ENCODE measurements at places on chromosomes 7 and 10.
A peak's percentile ranks its signal among the peaks of the same experiment; 100 is the strongest.

GRCh38 chr10:21724020-21724589 lies 190.1 kb downstream of the MLLT10 start:
- DNase-seq: no peak

DNA sequence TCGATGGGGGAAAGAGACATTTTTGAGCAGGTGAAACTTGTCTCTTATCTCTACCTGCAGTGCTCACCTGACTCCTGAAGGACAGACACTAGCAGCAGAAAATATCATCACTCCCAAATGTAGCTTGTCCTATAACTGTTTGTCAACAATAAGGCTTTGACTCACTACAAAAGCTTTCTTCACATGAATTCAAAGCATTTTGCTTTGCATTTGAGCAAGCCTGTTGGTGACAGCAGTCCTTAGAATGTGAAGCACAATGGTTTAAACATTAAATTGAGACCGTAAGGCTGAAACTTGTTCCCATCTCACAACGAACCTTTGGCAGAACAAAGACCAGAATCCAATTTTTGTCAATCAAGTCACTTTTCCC lies 30.6 kb upstream of the ZNRF2 start:
- DNase-seq: no peak

DNA sequence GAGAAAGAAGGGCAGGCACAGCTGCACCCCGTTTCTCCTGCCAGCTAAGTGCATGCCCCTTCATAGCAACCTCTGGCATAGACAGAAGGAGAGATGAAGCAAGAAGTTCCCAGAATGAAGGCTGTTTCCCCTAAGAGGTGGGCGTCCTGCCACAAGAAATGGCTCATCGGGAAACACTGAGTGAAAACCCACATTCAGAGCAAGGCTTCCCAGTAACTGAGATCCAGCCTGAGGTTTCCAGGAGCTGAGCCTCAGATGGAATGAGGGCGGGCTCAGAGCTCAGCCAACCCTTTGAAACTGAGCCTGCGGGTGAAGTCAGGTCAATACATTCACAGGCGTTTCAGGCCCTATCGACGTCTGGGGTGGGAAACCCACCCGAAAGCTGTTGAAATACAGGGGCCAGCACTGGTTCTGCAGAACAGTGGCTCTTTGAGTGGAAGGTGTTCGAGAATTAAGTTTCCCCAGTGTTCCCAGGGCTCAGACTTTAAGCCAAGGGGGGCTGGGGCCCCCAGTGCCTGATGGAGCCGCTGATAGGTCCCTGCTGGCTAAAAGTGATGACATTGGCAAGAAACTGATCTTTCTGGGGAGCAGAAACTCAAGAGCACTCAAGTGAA lies 510.2 kb downstream of the RPS24 start:
- no peak for DNase-seq

DNA sequence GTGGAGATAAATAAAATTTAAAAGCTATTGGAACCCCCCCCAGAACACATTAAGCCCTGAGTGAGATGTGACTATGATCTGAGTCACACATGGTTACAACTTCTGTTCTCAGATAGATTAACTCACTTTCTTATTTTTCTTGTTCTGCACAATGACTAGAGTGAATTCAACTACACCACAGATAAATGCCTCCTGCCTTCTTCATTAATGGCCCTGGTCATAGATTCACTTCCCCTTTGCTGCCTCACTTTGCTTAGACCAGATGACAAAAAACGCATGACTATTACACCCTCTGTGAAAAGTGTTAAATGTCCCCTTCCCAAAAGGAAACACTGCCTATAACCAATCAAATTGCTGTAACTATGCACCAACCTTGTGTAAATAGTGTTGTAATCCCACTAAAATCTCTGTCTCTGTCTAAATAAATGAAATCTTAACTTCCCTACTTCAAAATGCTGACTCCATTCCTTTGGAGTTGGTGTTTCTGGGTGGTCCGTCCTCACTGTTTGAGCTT lies 49.4 kb downstream of the AKR1D1 start:
- no peak for DNase-seq

GRCh38 chr10:101780818-101781654 lies 2.2 kb downstream of the NPM3 start:
- peak; percentile 68 for DNase-seq

DNA sequence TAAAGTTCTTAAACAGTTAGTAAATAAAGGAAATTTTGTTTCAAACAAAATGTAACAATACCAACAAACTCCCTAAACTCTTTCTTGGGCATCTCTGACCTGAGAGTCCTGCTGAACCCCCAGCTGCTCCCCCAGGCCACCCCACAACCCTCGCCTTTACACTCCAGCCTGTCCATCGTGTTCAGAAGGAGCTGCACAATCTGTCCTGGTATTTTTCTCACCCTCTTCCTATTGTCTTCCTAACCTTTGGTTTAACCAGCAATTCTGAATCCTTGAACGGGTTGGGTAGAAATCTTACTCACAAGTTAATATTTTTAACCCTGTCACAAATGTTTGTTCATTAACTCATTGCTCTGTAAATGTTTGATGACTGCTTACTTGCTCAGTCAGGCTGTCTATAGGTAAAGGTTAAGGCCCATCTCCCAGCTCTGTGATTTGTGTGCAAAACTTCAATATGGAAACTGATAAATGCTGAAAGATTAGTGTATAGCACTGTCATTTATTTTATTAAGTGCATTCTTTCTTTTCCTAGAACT lies 16.8 kb downstream of the SFRP4 start:
- no peak for DNase-seq

DNA sequence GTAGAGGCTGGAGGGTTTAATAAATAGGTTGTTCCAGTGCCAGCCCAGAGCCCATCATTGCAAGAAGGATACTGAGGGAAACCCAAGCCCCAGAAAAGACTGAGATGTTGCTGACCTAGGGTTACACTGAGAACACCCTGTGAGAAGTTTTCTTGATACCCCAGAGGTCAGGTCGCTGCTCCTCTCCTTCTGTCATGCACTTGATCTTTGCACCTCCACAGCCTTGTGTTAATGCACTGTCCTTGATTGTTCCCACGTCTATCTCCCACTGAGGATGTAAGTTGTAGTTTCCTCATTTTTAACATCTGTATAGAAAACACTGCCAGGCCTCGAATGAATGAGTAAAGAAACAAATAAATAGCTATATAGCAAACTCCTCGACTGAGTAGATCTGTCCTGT lies 195.3 kb upstream of the AHR start:
- DNase-seq: no peak

- no peak for DNase-seq
These were observed 9.2 kb upstream of the SLC18A3 start for GRCh38 chr10:49600781-49601400.

DNA sequence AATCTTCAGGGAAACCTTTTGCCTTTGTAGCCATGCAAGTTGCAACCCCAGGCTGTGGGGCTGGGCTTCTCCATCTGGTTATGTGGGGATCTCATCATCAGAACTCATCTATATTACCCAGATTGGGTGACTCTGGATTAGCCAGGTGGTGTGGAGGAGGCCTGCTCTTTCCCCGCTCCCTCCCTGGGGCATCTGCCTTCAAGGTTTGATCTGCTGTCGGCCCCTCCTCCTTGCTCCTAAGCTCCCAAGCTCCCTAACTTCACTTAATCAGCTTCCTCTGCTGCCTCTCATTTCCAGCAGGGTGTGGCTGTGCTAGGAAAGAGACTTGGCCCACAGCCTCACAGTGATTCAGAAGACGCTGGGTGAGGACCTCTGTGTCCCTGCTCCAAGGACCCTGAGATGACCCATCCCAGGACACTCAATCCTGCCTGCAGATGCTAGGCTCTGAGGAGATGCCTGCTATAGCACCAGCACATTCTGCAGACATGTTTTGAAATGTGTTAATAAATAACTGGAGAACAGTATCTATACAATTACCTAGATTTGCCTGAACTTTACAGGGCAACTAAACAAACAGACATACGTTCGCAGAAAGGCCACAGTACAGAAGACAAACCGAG lies 392.1 kb upstream of the PODXL start:
- peak; percentile 41 for DNase-seq

- DNase-seq: no peak
These were observed 357.0 kb upstream of the MKI67 start for GRCh38 chr10:128483216-128483615.

GRCh38 chr7:4748231-4748681 lies 27.2 kb upstream of the AP5Z1 start:
- no peak for DNase-seq

GRCh38 chr10:86938260-86938659 lies 19.2 kb downstream of the MMRN2 start:
- no peak for DNase-seq

- DNase-seq: no peak
These were observed 16.0 kb downstream of the MYOZ1 start for GRCh38 chr10:73625004-73625883.

- no peak for DNase-seq
These were observed 142.9 kb downstream of the SVIL start for GRCh38 chr10:29491918-29492317.

DNA sequence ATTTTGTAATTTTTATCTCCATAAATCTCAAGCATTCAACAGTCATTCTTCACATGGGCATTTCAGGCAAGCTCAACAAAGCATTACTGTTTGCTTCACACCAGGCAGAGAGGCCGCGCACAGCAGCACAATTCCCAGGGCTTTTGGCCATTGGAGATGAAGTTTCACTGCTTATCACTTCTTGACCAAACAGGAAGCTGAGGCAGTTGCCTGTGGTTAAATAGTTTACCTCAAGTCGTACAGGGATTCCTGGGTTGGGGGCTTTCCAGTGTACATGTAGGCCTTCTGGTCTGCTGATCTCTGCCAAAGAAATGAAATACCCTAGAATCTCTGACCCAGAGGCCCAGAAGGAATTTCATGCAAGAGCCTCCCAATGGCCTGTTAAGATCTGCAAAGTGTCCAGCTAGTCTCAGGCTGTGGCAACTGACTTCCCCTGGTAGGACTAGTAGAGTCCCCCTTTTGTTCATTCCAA lies 11.2 kb upstream of the PRDX3 start:
- DNase-seq: no peak

GRCh38 chr7:19143881-19144574 lies 1.2 kb downstream of the FERD3L start:
- no peak for DNase-seq

- no peak for DNase-seq
These were observed 6.7 kb downstream of the NRP1 start for GRCh38 chr10:33327751-33328150.

- DNase-seq: no peak
These were observed 45.2 kb downstream of the COL1A2 start for GRCh38 chr7:94439893-94440381.

DNA sequence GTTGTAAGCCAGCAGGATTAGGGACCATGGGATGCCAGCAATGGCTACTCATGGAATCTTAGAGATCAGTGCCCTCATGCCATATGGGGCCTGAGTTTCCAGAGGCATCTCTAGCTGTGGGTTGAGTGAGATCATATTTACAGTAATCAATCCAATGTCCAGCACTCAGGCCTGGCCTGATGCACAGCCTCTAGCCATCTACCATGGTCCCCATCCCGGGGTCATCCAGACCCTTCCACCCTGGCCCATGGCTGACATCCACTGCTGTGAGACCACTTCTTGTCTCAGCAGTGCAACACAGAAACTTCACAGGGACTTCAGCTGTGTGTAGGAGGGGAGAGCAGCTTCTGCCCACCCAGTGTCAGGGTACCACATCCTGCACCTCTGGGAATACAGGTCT lies 6.5 kb upstream of the ADCY1 start:
- DNase-seq: no peak

- no peak for DNase-seq
These were observed 28.2 kb downstream of the PFKP start for GRCh38 chr10:3095373-3096139.

DNA sequence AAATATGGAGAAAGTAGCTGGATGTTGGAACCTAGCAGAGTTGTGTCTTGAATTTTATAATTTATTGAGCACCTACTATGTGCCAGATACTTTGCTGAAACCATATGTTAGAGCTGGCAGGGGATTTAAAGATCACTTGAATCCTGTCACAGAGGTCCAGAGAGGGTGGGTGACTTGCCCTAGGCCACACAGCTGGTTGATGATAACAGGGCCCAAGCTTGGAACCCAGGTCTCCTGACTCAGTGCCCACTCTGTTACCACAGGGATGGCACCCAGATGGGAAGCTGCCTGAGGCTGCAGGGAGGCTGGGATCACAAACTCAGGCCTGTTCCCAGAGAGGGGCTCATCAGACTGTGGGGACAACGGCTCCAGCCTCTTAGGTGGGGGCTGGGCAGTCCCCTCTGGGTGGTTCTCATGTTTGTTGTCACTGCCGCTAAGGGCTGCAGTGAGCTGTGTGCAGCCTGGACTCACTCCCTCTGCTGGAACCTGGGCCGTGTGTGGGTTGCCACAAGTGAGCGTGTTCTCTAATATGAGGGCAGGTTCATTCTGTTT lies 18.6 kb downstream of the GOLGA7B start:
- no peak for DNase-seq
